ENCODE measurements at places on chromosomes 5 and 9. TPM values are rescaled to one million over a fixed set of nuclear protein-coding genes. Genes with fewer than 3 reads are reported as not detected.

AHRR gene
- total RNA-seq: 1.6 TPM

RAB3C gene
- total RNA-seq: 230 TPM

GABRA1 gene
- 76.6 TPM for total RNA-seq

WDR36 gene
- 40.1 TPM for total RNA-seq

NIPAL4 gene
- 0.23 TPM for total RNA-seq

GDF9 gene
- 1.8 TPM for total RNA-seq

PTGES gene
- 9.5 TPM for total RNA-seq

LRRC19 gene
- total RNA-seq: not detected

SLC6A3 gene
- total RNA-seq: 12.5 TPM

POLR3G gene
- 5.3 TPM for total RNA-seq

SLC34A3 gene
- total RNA-seq: not detected

ARHGEF37 gene
- 3.0 TPM for total RNA-seq

PCDHGB4 gene
- total RNA-seq: 14.8 TPM

SEMA4D gene
- 24.7 TPM for total RNA-seq

MTAP gene
- total RNA-seq: 19.4 TPM

TRIM7 gene
- total RNA-seq: 1.6 TPM

C5orf46 gene
- total RNA-seq: not detected

All from diencephalon (tissue), 1 donor.